Cardiac septum (tissue), 1 donor: ENCODE measurements at places on chromosomes 1 and 21.

DNA sequence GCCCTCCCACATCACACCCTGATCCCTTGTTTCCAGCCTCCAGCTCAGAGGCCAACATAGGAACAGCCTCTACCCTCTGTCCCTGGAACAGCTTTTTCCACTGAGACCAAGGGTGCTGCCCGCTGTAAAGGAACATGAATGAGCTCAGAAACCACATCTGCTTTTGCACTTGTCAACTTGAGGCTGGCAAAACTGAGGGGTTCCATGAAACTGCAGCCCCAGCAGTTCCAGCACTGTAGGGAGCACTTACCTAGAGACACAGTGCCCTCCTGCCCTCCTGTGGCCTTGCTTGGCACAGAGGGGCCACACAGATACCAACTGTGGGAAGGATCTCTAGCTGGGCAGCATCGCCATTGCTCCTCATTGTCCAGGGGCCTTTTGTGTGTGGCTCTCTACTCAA, 51.7 kb downstream of the ITPKB start:
- DNase-seq, result no peak

- no peak for DNase-seq
Measured at GRCh38 chr21:25281134-25281533, 326.1 kb downstream of the MRPL39 start.

GRCh38 chr1:208204779-208205178, 39.4 kb downstream of the PLXNA2 start:
- no peak for DNase-seq

DNA sequence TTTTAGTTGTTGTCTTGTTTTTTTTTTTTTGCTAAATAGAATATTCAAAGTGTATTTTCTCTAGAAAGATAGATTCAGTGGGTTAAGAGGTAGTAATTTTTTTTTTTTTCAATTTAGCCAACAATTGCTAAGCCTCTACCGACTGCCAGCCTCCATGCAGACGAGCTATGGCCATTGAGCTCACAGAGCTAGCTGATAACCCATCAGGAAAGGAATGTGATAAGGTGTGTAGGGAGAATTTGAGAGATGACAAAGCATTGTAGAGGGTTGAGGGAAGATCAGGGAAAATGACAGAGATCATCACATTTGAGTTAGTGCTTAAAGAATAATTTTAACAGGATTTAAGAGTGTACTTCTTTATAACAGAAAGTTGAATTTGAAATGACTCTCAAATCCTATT, 30.6 kb downstream of the DNM3 start:
- DNase-seq, result no peak

DNA sequence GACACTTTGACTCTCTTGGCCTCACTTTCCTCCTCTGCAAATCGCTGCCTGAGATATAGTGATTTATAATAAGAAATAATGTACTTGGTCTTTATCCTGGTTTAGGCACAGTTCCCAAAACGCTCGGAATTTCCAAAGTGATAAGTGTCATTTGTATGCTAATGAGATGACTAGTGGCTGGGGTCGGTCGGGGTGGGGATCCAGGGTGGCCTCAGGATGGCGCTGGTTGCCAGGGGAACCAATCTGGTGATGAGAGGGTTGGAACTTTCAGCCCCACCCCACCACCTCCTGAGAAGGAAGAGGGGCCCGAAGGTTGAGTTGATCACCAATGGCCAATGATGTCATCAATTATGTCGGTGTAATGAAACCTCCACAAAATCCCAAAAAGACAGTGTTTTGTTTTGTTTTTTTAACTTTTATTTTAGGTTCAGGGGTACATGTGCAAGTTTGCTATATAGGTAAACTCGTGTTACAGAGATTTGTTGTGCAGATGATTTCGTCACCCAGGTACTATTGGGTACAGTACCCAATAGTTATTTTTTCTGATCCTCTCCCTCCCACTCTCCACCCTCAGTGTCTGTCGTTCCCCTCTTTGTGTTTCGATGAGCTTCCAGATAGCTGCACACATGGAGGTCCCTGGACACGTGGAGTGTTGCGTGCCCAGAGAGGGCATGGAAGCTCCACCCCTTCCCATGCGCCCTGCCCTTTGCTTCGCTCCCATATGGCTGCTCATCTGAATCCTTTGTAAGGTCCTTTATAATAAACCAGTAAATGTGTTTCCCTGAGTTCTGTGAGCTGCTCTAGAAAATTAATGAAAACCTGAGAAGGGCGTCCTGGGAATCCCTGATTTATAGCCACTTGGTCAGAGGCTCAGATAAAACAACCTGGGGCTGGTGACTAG, 97.2 kb downstream of the KCNN3 start:
- DNase-seq, result no peak

DNA sequence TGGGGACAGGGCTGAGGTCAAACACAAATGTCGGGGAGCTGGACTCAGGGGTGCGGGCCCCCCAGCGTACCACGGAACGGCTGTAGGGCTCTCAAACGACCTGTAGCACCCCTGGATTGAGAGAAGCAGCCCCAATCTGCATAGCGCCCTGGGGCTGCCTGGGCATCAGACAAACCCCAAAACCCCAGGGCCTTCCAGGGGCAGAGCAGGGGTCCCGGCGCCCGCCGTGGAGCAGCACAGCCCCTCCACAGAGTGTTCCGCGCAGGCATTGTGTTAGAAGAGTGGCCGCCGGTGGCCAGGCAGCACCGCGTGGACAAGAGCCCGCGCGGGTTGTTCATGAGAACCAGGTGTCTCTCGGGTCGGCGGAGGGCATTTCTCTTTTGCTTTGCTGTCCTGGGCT, 64.2 kb upstream of the ARHGEF16 start:
- no peak for DNase-seq
